Umbilical cord (tissue), 2 donors: ENCODE measurements at places on chromosomes 7 and 10. TPM values are rescaled to one million over a fixed set of nuclear protein-coding genes. Genes with fewer than 3 reads are reported as not detected.
A peak's percentile ranks its signal among the peaks of the same experiment; 100 is the strongest.

GRCh38 chr10:116106611-116107010 is 166.4 kb downstream of the GFRA1 start:
- no peak for DNase-seq

- DNase-seq, result no peak
Observed at GRCh38 chr10:515674-516073, 173.8 kb downstream of the DIP2C start.

DNA sequence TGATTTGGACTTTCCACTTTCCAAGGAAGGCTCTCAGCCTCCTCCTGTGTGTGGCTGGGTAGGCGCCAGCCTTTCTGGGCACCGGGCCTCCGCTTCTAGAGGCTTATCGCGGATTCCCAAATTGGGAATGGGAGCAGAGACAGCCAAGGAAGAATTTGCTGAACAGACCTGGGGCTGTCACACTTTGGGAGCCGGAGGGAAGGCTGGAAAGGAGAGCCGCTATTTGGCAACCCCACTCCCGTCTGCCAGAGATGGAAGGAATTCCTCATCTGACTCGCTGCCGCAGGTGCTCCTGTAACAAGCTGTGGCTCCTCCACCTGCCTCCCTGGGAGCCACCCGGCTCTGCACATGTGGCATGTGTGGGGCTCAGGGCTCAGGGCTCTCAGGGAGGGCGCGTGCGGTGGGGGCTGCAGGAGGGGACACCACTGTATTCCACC is 50.8 kb upstream of the ECHDC3 start:
- no peak for DNase-seq

DNA sequence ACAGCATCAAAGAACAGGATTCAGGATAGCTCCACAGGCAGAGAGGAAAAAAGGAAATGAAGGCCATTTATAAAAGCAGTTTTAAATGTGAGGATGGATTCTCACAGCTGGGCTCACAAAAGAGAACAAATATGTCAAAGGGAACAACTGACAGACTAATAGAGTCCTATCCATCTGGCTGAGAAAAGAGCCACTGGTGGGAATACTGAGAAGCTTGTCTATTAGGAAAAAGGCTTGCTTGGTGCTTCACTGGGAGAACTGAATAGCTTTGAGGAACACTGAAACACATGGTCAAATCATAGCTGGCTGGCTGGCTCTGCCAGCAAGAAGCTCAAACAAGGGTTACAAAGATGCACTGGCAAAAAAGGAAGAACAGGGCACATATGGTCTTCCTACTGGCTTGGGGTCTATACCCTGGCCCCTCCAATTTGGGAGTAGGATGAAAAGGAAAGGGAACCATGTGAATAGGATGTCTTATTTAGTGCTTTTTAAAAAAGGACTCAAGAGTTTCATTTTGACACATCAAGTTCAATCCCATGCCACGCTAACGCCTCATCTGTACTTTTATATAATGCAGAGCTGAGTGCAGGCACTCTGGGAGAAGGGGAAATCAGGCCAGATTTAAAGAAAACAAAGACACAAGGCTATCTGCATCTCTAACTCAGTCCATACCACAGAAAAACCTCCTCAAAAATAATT is 44.8 kb upstream of the KCNIP2 start:
- DNase-seq, result no peak

The CDC14C gene
- total RNA-seq, result 2.6 TPM

GRCh38 chr7:44272981-44273380 is 52.4 kb downstream of the CAMK2B start:
- no peak for DNase-seq

- no peak for DNase-seq
Observed at GRCh38 chr10:127257395-127257794, 61.0 kb upstream of the INSYN2A start.

DNA sequence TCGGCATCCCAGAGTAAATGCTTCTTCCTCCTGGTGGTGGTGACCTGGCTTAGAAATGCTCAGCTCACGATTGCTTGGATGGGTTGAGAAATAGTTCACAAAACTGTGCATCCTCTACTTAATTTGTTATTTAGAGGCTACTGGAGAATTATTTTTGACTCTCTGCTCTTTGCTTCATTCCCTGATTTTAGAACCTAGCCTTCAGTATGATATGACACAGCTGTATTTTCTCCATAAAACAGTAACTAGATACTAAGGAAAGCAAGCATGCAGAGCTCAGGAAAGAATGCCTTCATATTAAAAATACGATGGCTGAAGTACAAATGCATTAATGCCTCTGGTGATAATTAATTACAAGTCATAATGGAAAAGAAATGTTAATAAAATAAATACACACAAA is 602.0 kb upstream of the COBL start:
- peak; percentile 26 for DNase-seq

GRCh38 chr10:72875250-72876055 is 18.1 kb upstream of the OIT3 start:
- peak; percentile 30 for DNase-seq

The HOXA3 gene
- 0.96 TPM for total RNA-seq

DNA sequence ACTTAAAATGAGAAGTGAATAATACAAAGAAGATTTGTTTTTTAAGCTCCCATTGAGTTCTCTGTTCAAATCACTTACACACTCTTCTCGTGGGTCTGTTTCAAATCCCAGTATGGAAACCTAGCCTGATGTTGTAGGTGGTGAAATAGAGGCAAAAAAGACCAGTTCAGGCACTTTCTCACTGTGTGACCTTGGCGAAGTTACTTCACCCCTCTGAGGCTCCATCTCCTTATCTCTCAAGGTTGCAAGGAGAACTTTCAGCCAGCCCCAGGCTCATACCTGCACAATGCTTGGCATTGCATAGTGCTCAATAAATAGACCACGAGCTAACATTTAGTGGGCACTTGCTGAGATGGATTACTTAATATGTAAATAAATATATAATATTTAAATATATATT is 90.1 kb downstream of the PRLHR start:
- no peak for DNase-seq

DNA sequence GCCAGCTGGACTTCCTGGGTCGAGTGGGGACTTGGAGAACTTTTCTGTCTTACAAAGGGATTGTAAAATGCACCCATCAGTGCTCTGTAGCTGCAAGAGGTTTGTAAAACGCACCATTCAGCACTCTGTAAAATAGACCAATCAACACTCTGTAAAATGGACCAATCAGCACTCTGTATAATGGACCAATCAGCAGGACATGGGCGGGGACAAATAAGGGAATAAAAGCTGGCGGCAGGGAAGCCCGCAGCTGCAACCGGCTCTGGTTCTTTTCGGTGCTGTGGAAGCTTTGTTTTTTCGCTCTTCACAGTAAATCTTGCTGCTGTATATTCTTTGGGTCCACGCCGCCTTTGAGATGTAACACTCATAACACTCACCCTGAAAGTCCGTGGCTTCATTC is 151.9 kb downstream of the GALNT17 start:
- no peak for DNase-seq

The IFIT1B gene
- total RNA-seq, result 26.5 TPM
